ENCODE measurements at places on chromosomes 3 and 15. TPM values are rescaled to one million over a fixed set of nuclear protein-coding genes. Genes with fewer than 3 reads are reported as not detected.

The ADAMTSL3 gene
- 8.7 TPM for total RNA-seq

The COLQ gene
- 1.7 TPM for total RNA-seq

The GOLGA8R gene
- 1.6 TPM for total RNA-seq

The EDEM1 gene
- 62.0 TPM for total RNA-seq

The COL8A1 gene
- total RNA-seq, result 2.8 TPM

The SI gene
- total RNA-seq, result 56.4 TPM

The RLBP1 gene
- not detected for total RNA-seq

The GPR149 gene
- not detected for total RNA-seq

The IGSF11 gene
- total RNA-seq, result 0.27 TPM

The TGM4 gene
- total RNA-seq, result not detected

The TAGLN3 gene
- 0.37 TPM for total RNA-seq

The VEPH1 gene
- total RNA-seq, result 4.2 TPM

The FAM81A gene
- total RNA-seq, result 9.2 TPM

The STIMATE gene
- total RNA-seq, result 13.6 TPM

The CLRN1 gene
- total RNA-seq, result not detected

The GATA2 gene
- total RNA-seq, result 6.0 TPM

The APOD gene
- total RNA-seq, result 27.4 TPM

The ISL2 gene
- 0.95 TPM for total RNA-seq

The GUCA1C gene
- not detected for total RNA-seq

The FSTL1 gene
- 34.4 TPM for total RNA-seq

The FHIT gene
- total RNA-seq, result 17.2 TPM

The ZBED2 gene
- not detected for total RNA-seq

The NAALADL2 gene
- total RNA-seq, result 21.1 TPM

The ABHD6 gene
- total RNA-seq, result 25.0 TPM

The CNTN4 gene
- 16.8 TPM for total RNA-seq

The GPR160 gene
- 65.7 TPM for total RNA-seq

The PODXL2 gene
- 12.6 TPM for total RNA-seq

The CCR8 gene
- not detected for total RNA-seq

The GDPGP1 gene
- 22.3 TPM for total RNA-seq

The GOLGA6L10 gene
- 2.0 TPM for total RNA-seq

The MYO5C gene
- total RNA-seq, result 90.9 TPM

The EPHA3 gene
- total RNA-seq, result 1.8 TPM

The GOLGA6L4 gene
- 1.6 TPM for total RNA-seq

The IL5RA gene
- total RNA-seq, result 1.1 TPM

The SLC15A2 gene
- total RNA-seq, result 3.1 TPM

The PLA2G4E gene
- total RNA-seq, result not detected

The MELTF gene
- total RNA-seq, result 32.1 TPM

The FAM107A gene
- total RNA-seq, result 7.8 TPM

The ANAPC13 gene
- 30.0 TPM for total RNA-seq

The POLQ gene
- 3.0 TPM for total RNA-seq

The CHST13 gene
- 4.3 TPM for total RNA-seq

The FSD2 gene
- not detected for total RNA-seq

The CELF6 gene
- 1.2 TPM for total RNA-seq

The GOLGA8K gene
- not detected for total RNA-seq

The CRYBG3 gene
- 22.6 TPM for total RNA-seq

All from left colon (tissue), 2 donors.